ENCODE measurements at places on chromosomes 16 and 17. TPM values are rescaled to one million over a fixed set of nuclear protein-coding genes. Genes with fewer than 3 reads are reported as not detected.

The SLC9A5 gene
- total RNA-seq, result 2.7 TPM

The FOXC2 gene
- total RNA-seq, result not detected

The CACNA1H gene
- total RNA-seq, result 8.8 TPM

The TUBB3 gene
- total RNA-seq, result not detected

The RNF222 gene
- 0.91 TPM for total RNA-seq

The KCNJ2 gene
- 0.37 TPM for total RNA-seq

The LCAT gene
- 11.9 TPM for total RNA-seq

The SDR42E1 gene
- total RNA-seq, result 4.5 TPM

The AMDHD2 gene
- total RNA-seq, result 60.0 TPM

The GFAP gene
- not detected for total RNA-seq

The CD300A gene
- total RNA-seq, result 5.5 TPM

The STH gene
- not detected for total RNA-seq

The XYLT1 gene
- total RNA-seq, result 29.6 TPM

The PLA2G10 gene
- not detected for total RNA-seq

The HCRT gene
- not detected for total RNA-seq

The SYNGR3 gene
- total RNA-seq, result 0.49 TPM

The SMPD3 gene
- total RNA-seq, result 6.1 TPM
